Effector memory CD8-positive, alpha-beta T cell (primary cell): ENCODE measurements at places on chromosomes 3 and 15.
A peak's percentile ranks its signal among the peaks of the same experiment; 100 is the strongest.

GRCh38 chr3:128167973-128168674 lies 14.8 kb downstream of the EEFSEC start:
- no peak for DNase-seq

DNA sequence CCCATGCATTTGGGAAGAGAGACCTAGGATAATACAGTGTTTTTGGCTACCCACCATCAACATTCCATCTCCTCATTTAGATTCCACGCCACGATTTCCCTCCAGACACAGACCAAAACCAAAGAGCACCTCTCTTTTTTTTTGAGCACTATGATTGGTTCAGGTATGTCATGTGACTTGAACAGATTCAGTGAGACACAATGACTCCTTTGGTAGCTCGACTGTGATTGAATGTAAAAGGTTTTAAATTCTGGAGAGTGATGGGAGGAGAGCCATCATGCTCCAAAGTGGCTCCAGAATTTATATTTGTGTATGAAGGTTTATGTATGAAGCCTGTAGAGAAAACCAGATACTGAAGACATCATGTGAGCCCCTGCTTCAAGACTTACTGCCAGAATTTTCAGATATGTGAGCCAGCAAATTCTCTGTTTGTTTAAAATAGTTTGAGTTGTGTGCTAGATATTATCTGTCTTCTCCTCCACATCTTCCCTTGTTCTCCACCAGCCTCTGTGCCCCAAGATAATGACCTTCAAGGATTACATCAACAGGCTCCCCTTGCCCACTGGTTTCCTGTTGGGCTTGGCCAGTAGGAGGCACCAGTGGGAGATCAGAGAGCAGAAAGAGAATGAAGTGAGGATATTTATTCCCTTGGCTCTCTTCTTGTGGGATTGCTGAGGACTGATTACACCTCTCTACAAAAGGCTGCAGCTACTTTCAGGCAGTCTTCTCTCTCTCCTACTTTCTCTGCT lies 12.5 kb downstream of the MYD88 start:
- no peak for DNase-seq

GRCh38 chr3:106425026-106425425 lies 556.2 kb upstream of the CBLB start:
- no peak for DNase-seq

DNA sequence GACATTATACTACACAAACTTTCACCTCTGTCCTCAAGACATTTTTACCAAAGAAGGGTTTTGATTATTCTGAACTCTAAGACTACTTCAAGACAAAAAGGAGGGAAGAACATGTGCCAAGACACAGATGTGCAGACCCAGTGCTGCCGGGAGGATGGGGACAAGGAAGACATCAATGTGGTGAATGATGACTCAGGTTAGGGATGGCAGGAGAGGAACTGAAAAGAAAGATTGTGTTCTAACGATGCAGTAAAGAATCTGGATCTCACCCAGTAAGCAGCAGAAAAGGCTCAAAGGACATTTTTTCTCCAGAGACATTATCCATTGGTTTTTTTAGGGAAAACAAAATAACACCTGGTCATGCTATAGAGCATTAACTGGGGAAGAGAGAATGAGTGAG lies 449.9 kb upstream of the NR2F2 start:
- no peak for DNase-seq

DNA sequence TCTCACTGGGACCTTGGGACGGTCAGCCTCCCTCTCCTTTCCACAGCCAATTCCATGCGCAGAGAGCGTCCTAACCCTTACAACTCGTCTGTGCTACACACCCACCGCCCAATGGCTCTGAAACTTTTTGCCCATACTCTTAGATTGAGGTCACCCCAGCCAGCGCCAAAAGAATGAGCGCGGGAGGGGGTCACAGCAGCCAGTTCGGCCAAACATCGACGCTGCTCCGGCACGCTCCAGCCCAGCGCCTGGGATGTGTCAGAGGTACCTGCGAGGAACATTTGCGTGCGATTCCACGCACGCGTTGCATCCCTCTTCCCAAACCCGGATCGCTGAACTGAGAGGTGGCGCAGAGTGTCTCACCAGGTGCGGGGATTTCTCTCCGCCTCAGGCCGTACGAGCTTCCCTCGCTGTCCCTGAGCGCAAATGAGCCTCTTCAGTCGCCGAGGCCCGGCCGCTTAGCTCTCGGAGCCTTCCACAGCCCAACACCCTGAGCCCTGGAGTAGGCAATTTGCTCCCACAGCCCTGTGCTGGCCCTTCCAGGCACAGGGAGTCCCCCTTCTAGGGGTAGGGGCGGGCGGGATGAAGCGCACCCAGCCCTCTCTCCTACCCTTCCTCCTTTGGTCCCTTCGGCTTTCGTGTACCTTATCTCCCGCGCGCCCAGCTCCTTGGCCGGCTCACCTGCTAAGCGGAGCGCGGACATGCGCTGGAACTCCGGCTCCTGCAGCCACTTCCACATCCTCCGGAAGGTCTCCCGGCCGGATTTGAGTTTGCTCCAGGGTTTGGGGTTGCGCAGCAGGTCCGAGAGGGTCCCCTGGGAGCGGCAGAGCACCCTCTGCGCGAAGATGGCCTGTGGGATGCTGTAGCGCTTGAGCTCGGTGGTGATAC lies 1.8 kb downstream of the ONECUT1 start:
- no peak for DNase-seq

GRCh38 chr3:134796281-134797056 lies 1.4 kb downstream of the EPHB1 start:
- DNase-seq, result no peak

- no peak for DNase-seq
Measured at GRCh38 chr3:163753033-163753432, 1325.3 kb downstream of the SI start.

DNA sequence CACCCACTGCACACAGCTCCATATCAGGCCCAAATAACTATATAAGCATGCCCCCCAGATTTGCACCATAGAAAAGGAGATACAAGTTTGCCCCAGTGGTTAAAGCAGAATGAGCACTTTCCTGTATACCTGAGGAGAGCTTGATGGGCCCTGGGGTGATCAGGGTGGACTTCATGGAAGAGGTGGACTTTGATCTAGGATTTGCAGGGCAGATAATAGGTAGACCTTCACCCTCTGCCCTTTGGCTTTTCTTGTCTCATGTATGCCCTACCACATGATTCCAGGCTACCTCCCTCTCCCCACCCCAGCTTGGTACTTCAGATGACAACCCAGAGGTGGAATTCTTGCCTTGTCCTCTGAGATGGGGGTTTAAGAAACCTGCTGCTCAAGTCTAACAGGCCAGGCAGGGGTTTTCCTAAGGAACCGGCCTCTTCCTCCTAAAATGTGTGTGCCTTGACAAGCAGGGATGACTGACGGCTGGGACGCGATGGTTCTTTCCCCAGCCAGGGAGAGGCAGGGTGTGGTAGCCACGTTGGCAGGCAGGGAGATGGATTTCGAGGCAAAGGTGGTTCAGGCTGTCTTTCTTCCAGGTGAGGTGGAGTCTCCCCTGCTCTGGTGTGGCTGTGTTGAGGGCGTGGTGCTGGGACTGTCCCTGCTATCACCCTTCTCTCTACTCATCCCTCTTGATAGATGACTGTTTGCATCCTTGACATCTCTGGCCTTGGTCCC lies 6.6 kb upstream of the RHCG start:
- DNase-seq, result no peak

GRCh38 chr3:111746772-111747171 lies 112.3 kb upstream of the PHLDB2 start:
- no peak for DNase-seq

GRCh38 chr3:171566803-171567422 lies 106.7 kb upstream of the TNIK start:
- DNase-seq, result peak; percentile 12

- no peak for DNase-seq
Measured at GRCh38 chr3:153456833-153457545, 295.0 kb downstream of the RAP2B start.

DNA sequence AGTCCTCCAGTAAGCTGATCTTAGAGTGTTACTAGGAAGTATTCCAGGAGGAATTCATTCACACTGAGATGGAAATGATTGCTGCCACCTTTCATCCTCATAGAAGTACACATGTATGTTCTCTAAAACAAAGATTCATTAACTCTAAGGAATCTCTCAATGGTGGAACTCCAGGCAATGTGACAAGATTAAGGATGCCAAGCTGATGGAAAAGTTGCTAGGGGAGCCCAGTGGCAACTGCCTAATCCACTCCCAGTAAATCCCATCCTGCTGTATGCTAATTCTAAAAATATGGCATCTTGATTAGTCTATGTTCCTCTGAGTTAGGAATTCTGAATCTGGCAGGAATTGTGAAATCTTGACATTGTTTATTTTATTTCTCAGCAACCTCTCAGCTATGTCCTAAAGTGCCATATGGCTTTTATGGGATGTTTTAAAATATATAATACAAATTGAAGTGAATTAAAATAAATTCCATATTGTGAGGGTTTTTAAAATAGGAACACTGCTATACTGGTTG lies 210.0 kb upstream of the TRIM42 start:
- DNase-seq, result no peak

- DNase-seq, result no peak
Measured at GRCh38 chr3:127691489-127691888, 18.7 kb downstream of the ABTB1 start.

DNA sequence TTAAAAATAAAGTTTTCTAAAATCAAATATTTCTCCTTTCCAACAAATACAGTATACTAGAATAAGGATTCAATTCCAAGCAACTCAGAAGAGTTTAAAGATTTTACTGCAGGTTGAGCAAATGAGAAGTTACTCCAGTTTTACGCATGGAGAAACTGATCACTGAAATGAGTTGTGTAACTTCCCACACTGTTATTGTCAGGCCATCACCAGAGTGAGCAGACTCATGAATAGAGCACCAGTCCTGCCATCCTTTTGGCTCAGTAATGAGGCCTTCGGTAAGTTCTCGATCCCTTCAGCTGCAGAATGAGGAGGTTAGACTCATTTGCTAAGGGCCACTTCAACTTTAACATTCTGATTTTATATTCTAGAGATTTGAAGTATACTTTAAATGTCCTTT lies 48.1 kb downstream of the OSBPL10 start:
- DNase-seq, result no peak

DNA sequence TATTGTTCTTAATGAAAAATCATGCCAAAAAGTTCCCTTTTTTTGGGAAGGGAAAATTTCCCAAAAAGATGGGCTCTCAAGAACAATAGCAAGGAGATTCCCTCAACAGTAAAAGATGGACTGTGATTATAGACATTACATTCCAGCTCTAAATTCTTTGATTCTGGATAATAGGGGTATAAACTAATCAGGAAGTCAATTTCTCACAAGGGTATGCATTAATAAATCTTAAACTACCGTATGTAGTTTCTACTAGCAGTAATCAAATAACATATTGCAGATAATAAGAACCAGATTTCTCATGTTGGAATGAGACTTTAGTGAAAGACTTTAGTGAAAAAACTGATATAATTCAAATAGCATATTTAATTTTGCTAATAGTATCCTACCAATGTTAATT lies 144.8 kb upstream of the PTPRG start:
- no peak for DNase-seq

DNA sequence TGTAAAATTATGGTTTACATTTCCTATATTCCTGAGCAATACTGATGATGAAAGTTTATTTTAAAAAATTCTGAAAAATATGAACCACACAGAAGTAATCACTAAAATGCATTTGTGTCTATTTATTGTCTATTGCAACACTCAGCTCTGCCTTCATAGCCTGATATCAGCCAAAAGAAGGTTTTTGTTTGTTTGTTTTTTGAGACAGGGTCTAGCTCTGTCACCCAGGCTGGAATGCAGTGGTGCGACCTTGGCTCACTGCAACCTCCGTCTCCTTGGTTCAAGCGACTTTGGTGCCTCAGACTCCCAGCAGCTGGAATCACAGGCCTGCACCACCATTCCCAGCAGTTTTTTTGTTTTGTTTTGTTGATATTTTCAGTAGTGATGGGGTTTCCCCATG lies 1560.2 kb downstream of the SI start:
- no peak for DNase-seq

DNA sequence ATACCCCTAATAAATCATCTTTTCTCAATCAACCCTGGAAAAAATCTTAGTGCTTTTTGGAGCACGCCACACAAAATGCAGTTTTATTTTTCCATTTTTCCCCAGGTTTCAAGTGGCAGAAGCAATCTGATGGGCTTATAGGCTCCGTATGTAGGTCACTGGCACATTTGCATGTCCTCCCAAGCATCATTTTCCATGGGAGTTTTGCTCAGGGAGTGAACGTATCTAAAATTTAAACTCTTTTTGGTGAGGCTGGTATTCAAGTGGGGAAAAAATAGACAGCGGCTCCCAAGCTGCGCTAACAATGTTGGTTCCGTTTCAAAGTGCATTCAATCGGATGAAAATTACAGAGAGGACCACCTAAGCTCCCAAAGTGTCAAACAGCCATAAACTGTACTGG lies 233.4 kb downstream of the MEX3B start:
- DNase-seq, result no peak

- DNase-seq, result no peak
Measured at GRCh38 chr3:61967937-61968336, 405.4 kb downstream of the FEZF2 start.

GRCh38 chr15:75639191-75639708 lies 774 bp downstream of the IMP3 start:
- DNase-seq, result no peak

- no peak for DNase-seq
Measured at GRCh38 chr3:17742880-17743657, 638 bp upstream of the TBC1D5 start.

DNA sequence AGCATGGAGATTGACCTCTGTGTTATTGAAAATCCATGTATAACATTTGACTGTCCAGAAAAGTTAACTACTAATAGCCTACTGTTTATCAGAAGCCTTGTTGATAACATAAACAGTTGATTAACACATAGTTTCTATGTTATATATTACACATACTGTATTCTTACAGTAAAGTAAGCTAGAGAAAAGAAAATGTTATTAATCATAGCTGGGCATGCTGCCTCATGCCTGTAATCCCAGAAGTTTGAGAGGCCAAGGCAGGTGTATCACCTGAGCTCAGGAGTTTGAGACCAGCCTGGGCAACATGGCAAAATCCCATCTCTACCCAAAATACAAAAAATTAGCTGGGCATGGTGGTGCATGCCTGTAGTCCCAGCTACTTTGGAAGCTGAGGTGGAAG lies 163.3 kb downstream of the EPHA6 start:
- DNase-seq, result no peak

DNA sequence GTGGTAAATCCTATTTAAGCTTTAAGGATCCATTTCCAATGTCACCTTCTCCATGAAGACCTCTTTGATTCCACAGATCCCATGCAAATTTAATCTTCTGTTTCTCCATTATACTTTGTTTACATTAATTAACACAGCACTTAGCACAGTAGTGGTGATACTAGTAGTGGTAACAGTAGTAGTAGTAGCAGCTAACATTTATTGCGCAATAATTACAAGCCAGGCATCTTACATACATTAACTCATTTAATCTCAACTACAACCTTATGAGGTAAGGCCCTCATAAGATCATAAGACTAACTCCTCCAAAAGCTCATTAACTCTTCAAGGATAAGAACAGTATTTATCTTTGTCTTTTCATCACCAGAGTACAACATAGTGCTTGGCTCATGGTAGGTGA lies 54.8 kb upstream of the FSIP1 start:
- no peak for DNase-seq

DNA sequence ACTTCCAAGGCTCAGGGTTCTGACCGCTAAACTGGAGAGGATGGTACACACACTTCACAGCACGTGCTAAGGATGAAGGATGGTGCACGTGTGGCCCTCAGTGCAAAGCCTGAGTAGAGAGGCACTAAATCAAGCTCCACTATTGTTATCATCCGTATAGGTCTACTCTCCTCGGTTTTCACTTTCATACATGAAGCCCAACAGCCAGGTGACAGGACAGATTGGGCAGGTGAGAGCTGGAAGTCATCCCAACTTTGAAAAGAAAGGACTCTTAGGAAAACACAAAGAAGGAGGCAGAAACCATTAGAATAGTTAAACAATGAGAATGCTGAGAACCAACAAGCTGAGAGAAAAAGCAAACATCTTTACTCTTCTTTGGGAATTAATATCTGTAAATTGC lies 21.1 kb downstream of the MAGI1 start:
- DNase-seq, result no peak
